Activated CD4-positive, alpha-beta T cell treated with anti-CD3 and anti-CD28 coated beads for 48 hours (primary cell): ENCODE measurements at places on chromosomes 1 and 21.

- DNase-seq, result no peak
These were observed 75.2 kb upstream of the CD1D start for GRCh38 chr1:158105352-158106095.

DNA sequence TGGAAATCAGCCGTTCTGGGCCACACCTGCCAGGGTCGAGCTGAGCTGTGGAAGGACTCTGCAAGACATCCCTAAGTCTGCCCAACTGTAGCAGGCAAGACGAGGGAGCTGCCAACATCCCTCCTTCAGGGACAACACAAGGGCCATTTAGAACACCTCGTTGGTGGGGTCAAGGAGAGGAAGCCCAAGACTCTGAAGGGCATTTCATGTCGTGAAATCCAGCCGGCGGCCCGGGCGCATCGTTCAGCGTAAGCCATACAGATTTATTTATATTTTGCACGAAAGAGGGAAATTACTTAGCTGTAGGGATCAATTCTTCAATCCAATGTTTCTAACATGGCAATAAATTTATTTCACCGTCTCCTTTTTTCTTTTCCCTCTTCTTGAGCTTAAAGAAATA, 101.7 kb upstream of the ZC3H12A start:
- DNase-seq, result no peak

DNA sequence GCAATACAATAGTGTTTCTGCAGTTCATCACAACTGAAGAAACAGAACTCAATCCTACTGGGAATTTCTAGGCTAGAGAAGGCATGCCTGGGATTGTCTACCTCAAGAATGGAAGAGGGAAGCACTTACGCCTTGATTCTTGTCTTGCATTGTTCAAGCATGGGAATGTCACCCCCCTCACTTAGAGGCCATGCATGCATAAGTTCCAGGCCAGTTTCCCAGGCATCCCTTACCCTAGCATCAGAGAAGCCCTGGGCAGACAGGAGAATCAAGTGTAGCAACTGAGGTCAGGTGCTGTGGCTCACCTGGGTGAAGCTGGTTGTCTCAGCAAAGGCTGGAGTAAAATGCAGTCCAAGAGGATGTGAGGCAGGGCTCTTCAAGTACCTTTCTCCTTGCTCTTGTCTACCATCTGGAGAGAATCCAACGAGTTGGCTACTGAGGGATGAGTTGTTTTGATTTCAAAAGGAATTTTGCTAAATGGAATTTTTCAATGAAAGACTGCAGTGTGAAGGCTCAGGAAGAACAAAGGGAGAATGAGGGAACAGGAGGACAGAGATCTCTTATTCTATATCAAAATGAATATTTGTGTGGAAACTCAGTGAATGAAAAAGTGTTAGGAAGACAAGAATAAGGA, 174.3 kb downstream of the NEK7 start:
- no peak for DNase-seq

- DNase-seq, result no peak
These were observed 21.1 kb downstream of the C1orf115 start for GRCh38 chr1:220711056-220711809.

GRCh38 chr1:10128101-10128765, 82.1 kb upstream of the KIF1B start:
- DNase-seq, result no peak

- no peak for DNase-seq
These were observed 73.2 kb upstream of the DNAJC6 start for GRCh38 chr1:65235867-65236805.

- DNase-seq, result no peak
These were observed 125.3 kb downstream of the GREM2 start for GRCh38 chr1:240486611-240487010.

DNA sequence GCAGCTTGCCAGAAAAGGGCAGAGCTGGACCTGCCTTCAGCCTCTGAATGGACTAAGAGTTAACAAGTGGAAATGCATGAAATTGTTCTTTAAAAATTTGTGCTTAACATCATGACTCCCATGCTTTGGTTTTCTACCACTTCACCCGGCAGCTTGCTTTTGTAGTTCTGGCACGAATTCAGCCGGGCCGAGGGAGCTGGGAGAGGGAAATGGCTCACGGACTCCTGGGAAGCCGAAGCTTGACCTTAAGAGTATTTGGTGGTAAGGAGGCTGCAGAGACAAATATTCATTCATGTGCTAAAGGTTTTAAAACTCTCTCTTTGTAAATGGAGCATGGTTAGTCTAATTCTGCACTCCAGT, 17.2 kb upstream of the GFI1 start:
- DNase-seq, result no peak

GRCh38 chr21:27636656-27637055, 669.8 kb upstream of the ADAMTS5 start:
- no peak for DNase-seq
